Non-pigmented ciliary epithelial cell (primary cell): ENCODE measurements at places on chromosomes 2 and 18.

DNA sequence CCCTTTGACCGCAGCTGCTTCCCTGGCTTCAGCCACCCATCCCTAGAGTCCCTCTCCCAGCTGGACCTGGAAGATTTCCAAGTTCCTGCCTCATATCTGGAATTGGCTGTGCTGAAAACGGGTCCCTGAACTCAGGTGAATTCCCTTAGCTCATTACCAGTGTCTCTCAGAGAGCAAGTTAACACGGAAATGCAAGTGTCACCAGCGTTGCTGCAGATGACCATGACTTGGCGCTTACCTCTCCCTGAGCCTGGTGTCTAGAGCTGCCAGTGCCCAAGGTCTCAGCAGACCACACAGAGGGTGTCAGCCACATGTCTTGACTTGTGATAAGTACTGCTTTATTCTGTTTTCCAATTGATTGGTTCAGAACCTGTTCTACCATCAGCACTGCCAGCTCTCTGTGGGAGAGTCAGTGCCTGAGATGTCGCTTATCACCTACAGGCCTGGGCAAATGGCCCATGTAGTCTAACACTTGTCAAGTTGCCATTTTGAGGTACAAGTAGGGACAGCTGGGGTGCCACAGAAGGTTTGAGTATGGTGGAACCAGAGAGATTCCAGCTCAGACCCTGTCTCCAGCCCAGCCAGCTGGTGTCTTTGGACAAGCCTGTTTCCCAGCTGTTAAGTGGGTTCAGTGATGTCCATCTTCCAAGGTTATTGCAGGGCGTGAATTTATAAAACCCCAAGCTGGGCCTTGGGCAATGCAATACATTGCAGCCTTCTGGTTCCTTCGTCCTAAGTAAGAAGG is 48.7 kb downstream of the LYPD1 start:
- DNase-seq: no peak

DNA sequence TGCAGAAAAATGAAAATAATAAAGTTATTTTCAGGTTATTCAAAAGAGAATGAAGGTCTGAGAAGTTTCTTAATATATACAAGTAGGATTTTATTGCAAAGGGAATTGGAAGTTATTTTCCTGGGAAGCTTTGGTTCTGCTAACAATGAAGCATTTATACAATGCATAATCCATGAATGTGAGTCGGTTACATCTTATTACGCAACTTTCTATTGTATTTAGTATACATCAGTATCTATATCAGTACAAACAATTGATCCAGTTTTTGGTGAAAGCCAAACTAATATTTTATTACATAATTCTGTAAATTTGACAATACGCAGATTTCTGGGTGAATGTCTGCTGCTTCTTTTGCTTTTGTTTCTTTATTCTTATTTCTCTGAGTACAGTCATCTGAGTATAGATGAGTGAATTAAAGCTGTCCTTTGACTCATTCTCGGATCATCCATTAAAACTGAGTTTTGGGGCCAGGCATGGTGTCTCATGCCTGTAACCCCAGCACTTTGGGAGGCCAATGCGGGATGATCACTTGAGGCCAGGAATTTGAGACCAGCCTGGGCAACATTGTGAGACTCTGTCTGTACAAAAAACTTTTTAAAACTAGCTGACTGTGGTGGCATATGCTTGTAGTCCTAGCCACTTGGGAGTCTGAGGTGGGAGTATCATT is 108.5 kb downstream of the SOCS6 start:
- DNase-seq: no peak

GRCh38 chr2:8406271-8406670 is 275.6 kb upstream of the ID2 start:
- no peak for DNase-seq

DNA sequence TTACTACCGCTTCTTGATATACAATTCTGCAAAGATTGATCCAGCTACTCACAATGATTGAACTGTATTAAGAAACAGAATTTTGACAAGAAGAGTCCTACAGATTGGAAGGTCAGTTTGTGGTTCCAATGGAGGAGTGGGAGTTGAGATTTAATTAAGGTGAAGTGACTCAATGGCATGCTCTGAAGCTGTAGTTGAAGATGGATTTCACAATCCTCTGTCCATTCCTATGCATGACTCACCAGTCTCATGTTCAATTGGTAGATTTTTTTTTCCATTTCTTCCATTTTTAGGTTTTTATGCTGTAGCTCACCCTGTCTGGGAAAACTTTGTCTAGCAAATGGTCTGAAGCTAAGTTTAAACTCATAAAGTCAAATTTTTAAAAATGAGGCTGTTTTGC is 83.3 kb downstream of the DPP4 start:
- peak; percentile 91 for DNase-seq

GRCh38 chr2:24132543-24132942 is 9.3 kb downstream of the FAM228B start:
- no peak for DNase-seq

DNA sequence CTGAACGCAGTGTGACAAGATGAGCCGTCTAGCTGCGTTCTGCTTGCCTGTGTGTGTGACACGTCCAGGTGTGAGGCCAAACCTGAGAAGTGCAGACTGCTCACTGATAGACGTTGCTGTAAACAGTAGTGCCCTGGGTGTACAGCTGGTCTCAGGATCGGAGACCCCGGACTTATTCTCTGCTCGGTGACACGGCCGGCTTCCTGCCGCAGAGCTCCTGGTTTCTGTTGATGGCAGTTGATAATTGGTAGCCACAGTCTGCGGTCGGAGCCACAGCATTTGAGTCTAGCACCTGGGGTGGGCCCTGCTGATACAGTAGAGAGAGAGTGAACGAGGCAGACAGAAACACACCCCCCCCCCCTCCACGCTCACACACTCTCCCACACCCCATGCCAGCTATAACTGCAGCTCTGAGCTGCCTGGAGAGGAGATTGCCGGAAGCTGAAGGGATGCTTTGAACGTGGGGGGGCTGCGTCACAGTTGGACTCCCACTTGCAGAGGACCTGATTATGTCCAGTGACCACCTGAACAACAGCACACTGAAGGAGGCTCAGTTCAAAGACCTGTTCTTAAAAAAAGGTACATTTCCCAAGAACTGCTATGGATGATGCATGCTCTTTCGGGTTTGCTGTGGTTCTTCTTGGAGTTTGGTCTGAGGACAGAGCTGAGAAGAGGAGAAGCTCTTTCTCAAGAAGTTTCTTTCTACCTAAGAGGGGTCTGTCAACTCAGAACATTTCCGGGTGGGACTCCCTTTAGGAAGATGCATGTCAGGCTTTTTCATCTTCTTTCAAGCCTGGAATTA is 114.0 kb downstream of the FAM210A start:
- no peak for DNase-seq

DNA sequence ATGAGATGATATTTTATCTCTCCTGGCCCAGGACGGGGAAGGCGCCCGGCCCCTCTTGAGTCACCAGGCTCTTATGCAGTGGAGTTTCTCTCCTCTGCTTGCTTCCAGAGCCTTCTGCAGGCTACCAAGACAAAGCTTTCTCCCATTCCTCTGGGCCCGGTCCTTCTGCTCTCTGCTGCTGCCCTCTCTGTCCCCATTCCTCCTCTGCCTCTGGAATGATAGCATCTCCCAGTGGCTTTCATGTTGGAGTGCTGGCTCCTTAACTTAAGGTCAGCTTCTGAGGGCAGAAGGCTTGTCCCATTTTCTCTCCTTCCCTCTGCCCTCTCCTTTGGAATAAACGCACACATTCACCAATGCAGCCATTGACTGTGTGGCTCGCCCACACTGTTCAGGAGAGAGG is 86.2 kb downstream of the SDC1 start:
- no peak for DNase-seq

DNA sequence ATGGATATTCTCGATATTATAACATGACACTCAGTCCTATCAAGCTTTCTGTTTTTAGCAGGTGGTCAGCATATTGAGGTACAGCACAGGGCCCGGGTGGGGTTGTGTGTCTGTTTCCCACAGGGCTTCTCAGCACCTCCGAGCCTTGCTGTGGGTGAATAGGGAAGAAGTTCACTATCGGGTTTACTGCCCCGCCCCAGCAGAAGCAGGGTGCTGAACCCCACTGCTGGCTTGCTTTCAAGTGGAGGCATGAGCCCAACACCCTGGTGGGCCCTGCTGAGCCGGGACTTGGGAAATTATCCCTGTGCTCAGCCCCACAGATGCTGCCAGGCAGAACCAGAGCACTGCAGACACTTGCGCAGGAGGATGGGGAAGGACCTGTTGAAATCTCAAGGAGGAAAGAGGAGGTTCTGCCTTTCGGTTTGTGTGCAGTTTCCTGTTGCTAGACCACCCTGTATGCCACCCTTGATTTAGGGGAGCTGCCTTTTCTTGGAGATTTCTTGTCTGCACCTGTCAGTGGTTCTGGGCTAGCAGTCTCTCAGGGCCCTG is 270.3 kb upstream of the SALL3 start:
- no peak for DNase-seq

DNA sequence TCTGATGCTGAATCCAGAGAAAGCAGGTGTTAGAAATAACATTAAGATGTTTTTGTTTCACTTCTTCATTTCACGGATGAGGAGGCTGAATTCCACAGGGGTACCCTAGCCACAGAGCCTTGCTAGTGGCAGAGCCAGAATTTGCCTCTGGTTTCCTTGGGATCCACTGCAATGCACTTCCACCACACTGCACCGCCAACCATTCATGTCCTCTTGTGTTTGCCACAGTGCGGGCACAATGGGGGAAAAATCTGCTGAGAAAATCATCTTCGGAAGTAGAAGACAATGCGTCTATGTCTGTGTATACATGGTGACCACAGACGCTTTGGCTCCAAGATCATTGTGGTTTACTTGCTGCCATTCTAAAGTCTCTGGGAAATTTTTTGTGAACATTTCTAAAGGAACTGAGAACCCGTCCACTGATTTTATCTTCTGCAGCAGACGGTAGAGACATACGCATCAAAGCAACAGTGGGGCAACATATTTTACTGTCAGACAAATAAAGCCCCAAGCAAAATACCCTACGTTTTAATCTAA is 14.9 kb downstream of the ICOS start:
- no peak for DNase-seq

DNA sequence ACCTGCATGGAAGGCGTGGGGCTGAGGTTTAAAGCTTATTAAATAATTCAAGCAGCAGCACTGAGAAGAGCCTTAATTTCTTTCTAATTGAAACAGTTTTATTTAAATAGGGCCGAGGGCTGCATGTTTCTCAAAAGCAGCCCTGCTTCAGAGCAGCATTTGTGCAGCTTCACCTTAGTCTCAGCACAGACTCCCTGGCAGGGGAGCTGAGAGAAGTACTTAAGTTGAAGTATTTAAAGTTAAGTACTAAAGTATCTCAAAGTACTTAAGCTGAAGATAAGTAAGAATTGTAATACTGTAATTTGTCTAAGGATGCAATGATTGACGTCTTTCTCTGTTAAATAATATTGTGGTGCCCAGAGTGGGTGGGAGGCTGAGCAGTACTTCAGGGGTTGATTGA is 31.4 kb downstream of the IMPA2 start:
- no peak for DNase-seq

DNA sequence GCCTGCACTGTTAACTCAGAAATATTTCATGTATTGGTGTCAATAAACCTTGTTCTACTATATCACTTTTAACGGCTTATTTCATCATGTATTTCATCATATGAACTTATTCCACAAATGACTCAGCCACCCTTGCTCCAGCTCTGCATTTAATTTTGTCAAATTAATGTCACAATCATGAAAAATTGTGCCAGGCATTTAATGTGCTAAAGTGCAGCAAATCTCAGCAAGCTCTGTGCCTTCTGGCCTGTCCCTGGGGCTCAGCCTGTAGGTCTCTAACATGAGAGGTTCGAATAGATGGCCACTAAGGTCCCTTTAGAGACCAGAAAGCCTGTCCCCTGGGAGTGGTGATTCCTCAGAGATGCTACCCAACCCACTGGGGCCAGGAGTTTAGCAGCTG is 28.6 kb downstream of the BOD1L2 start:
- no peak for DNase-seq

- no peak for DNase-seq
These were observed 182.6 kb downstream of the DCDC2C start for GRCh38 chr2:3885629-3886628.

DNA sequence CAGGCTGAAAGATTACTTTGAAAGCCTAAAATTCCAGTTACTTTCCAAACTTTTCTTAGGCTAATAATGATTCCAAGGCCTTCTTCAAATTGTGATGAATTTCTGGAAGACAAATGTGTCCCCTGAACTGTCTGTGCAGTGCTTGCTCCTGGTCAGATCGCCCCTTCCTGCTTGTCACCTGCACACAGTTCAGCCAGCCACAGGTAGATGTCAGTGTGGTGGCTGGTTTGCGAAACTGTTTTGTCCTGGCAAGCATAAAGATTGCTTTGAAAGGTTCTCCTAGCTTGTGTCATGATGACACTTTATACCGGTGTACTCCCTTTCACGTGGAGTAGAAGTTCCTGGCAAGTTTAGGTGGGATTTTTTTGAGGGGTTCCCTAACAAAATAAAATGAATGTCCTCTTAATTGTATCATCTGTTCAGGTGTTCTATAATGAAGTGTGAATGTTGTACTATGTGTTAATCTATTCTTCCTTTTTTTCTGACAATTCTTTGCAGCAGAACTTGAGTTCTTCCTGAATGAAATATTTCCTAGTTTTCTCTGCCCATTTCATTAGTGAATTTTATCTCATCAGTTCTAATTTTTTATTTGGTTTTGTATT is 298.8 kb downstream of the ZNF407 start:
- no peak for DNase-seq

DNA sequence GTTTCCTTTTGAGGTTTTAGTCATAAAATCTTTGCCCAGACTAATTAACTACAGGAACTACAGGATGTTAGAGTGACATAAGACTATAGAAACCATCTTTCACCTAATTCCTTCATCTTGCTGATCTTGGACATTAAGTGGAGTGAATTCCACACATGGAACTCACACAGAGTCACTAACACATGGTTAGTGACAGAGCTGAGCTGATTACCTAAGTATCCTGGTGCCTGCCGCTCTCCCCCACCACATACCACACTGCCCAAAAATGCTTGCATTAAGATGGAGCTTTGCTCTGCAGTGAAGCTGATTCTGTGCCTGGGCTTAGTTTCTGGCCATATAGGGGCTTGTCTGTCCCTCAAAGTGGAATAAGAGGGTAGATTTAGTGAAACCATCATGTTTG is 332.9 kb upstream of the NT5C1B start:
- no peak for DNase-seq

DNA sequence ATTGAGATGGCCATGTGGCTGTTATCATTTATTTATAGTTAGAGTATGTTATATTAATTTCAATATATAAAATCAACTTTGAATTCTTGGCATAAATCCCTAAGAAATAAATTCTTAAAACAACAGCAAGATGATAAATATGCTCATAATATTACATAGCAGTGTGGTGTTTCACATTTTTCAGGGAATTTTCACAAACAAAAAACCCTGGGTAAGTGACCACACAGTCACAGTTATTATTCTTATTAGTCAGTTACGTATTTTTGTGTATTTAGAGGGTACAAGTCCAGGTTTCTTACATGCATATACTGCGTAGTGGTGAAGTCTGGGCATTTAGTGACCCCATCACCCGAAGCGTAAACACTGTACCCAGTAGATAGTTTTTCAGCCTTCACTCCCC is 289.5 kb upstream of the REV1 start:
- DNase-seq: no peak
